Astrocyte of the cerebellum (primary cell): ENCODE measurements at places on chromosomes 7 and 10.

- no peak for DNase-seq
Observed at GRCh38 chr7:102424787-102425218, 8.6 kb upstream of the ORAI2 start.

DNA sequence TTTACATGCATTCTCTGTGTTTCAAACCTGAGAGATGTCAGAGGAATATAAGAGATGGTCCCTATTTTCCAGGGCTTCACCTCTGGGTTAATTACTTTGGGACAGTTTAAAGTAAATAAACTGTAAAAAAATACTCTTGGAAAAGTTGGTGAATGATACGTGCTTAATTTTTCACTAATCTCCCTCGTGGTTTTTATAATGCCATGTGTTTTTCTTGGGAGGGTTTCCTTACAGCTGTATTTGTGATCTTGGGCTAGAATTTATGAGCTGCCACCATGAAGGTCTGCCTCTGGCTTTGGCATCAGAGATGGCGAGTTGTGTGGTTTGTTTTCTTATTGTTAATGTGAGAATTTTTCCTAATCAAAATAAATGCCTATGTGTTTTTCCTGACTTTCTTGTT is 322.5 kb downstream of the AUTS2 start:
- no peak for DNase-seq

DNA sequence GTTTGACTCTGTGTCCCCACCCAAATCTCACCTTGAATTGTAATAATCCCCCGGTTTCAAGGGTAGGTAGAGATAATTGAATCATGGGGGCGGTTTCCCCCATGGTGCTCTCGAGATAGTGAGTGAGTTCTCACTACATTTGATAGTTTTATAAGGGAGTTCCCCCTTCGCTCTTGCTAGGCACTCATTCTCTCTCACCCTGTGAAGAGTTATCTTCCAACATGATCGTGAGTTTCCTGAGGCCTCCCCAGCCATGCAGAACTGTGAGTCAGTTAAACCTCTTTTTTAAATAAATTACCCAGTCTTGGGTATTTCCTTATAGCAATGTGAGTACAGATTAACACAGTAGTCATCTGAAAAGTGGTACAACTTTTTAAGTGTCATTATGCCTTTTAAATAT is 913.5 kb upstream of the LRRN3 start:
- no peak for DNase-seq

DNA sequence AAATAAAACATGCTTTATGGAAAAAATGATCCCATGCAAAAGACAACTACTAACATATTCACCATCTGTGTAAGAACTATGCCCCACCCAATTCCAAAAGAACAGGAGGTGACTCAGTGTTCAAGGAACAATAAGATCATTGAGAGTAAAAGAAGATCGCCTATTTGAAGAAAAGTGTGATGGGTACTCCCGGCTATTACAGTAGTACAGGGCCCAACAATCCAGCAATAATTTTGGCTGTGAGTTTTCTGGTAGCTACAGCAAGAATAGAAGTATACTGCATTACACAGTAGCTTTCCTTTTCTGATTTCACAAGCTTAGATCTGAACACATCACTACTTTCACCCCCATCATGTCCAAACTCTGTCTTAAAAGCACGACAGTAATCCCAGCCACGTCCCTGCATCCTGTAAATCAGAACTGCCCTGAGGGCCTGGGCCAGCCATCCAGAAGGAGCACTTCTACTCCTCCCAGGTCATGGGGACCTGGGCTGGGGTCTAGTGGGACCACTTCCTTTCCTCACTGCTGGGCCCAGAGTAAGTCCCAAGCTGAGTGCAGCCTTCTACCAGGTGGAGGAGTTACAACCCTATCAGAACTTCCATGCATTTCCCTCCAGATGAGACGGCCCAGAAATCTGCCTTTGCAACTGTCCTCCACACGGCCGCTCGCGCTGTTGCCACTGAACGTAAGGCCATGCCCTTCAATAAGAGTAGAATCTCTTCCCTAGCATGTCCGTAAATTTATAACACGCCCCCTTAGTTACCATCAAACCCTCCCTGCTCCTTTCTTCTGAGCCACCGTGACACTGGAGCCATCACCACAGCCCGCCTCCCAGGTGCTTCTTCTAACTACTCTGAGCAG is 7.9 kb downstream of the ESYT2 start:
- no peak for DNase-seq

DNA sequence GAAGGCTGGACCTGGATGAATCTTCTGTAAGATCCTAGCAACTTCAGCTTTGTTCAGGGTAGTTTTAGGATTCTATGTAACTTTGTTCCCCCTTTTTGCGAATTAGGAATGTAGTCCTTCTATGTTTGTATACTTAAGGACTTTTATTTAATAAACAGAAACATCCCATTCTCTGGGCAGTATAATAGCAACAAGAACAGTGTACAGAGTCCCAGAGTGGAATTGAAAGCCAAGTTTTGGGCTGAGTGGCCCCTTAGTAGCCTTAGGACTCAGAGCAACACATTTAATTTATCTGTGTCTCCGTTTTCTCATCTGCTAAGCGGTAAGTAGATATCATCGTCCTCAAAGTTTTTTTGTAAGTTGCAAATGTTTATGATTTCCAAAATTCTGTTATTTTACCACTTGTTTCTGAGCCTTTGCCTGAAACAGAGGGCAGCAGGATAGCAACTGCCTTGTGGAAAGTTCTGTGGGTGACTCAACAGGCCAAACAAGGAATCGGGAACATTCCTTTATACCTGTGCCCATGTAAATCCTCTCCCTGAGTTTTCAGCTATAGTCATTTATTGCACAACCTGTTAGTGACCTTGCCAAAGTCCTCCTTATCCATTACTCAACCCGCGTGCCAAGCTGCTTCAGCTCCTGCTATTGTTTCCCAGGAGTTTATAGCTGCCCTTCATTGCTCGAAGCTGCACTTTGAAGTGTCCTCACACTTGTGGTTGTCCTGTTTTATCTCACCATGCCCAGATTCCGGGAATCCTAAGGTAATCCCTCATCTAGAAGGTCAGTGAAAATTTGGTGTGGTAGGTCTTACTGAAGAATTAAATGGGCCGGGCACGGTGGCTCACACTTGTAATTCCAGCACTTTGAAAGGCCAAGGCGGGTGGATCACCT is 199.1 kb upstream of the AHR start:
- no peak for DNase-seq

GRCh38 chr10:35259769-35260397 is 76.4 kb upstream of the CCNY start:
- DNase-seq: peak; percentile 70

- DNase-seq: no peak
Observed at GRCh38 chr10:79084012-79084971, 15.5 kb downstream of the ZMIZ1 start.

DNA sequence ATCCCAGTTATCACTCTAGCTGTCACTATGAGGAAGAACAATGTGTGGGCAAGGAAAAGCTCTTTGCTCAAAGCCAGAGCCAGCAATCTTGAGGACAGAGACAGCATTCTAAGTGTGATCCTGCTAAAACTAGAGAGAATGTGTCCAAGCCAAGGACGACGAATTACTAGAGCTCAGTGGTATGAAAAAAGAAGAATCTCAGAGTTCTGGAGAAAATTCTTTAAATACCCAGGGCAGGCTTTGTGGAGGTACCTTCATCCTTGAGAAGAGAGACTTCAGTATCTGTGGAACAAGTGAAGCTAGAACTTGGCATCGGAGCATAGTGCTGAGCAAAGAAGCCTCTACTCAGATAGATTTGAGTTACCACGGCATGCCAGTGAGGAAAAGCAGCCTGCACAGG is 209.8 kb downstream of the TRIL start:
- DNase-seq: no peak

DNA sequence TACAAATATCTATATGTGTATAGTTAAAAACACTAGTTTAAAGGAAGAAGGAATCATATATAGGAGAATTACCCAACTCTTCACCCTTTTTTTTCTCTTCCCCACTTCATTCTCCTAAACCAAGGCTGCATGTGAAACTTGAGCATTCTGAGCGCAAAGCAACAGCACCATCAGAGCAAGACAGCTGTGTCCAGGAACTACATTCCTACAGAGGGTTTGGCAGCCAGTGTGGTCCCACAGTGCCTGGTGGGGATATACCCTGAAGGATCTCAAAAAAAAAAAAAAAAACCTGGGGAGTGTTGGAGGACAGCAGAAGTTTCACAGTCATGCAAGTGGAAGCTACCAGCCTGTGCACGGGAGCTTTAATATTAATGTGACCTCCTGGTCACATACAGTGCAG is 310.4 kb downstream of the CTNNA3 start:
- DNase-seq: no peak

DNA sequence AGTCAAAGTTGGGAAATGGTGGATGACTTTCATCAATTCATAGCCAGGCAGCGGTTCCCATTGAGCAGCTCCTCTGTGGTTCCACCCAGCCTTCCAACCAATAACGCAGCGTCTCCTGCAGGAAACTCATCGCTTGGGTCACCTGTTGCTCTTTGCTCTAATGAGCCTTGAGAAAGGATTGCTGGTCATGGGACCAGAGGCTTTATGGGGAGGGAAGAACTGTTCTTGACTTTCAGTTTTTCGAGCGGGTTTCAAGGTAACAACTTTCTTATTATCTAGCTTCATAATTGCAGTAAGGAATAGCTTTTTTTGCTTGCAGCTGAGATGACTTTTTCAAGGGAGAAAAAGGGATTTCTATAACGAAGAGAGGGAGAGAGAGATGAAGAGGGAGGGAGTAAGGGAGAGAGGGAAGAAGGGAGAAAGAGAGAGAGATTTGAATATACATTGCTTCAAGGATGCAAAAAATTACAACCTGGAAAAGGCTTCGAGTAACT is 405 bp upstream of the ENTPD1 start:
- no peak for DNase-seq

GRCh38 chr7:136086712-136087111 is 109.6 kb upstream of the MTPN start:
- DNase-seq: peak; percentile 75

GRCh38 chr10:12828736-12829135 is 172.8 kb downstream of the CCDC3 start:
- DNase-seq: no peak

DNA sequence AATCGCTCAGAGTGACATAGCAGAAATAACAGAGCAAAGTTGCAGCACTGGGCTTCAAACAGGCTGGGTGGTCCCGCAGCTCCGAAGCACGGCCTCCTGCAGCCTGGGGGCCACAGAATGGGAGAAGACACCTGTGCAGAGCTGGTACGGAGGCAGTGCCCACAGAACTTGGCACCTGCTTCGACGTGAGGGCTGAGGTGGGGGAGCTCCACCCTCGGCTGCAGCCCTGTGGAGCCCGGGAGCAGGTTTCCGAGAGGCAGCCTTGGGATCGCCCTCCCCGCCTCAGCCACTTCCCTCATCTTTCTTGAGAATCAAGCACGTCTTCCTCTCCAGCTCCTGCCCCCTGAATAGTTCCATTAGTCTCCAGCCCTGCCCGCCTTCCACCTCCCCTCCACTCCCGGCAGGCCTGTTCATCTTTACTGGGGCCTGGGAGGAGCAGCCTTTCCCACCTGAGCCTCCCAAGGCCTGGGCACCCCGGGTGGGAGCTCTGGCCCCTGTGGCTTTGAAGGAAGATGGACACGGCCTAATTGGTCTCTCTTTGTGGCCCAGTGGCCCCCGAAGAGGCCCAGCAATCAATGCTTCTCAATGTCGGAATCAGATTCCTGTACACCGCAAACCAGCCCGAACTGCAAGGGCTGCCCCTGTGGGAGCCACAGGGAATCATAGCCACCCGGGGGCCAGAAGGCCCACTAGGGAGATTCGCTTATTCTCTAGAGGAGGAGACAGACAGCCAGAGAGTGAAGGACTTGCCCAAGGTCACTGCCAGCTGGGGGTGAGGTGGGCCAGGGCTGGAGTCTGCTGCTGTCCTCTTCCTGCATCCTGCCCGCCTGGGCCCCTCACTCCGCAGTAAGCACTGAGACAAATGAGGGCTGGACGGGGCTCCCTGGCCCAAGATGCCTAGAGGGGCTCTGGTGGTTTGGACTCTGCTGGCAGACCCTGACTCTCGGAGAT is 17.0 kb upstream of the PCBD1 start:
- no peak for DNase-seq

DNA sequence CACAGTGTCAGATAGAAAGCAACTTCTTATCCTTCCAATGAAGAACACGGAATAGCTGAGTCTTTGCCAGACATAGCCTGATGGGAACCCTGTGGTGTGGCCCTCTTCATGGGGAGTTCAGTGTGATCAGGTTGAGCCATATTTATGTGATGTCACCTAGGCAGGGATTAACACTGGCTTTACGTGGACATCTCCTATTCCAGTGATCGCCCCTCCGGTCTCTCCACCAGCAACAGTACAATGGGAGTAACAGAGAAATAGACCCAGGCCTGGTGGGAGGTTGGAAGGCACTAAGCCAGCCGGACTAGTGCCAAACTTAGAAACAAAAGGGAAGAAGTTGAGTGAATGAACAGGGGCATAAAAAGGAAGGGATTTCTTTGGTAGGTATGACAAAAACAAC is 358.1 kb downstream of the PRPF18 start:
- no peak for DNase-seq

DNA sequence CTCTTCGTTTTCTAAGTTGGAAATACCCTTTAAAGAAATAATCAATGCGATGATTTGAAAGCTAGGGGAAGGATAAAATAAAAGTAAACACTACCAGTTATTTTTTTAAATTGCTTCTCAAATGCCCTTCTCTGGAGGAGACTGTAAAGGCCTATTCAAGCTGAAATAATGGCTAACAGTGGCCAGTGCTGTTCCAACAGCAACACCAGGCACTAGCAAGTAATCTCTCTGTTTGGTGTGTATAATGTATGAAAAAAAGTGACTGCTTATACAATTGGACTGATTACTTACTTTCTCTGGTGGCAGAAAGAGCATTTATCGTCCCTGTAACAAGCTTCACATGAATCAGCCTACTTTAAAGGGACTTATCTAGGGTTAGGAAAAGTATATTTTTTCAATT is 102.7 kb downstream of the CSTF2T start:
- DNase-seq: no peak

- DNase-seq: no peak
Observed at GRCh38 chr7:135980012-135980551, 2.9 kb upstream of the MTPN start.

DNA sequence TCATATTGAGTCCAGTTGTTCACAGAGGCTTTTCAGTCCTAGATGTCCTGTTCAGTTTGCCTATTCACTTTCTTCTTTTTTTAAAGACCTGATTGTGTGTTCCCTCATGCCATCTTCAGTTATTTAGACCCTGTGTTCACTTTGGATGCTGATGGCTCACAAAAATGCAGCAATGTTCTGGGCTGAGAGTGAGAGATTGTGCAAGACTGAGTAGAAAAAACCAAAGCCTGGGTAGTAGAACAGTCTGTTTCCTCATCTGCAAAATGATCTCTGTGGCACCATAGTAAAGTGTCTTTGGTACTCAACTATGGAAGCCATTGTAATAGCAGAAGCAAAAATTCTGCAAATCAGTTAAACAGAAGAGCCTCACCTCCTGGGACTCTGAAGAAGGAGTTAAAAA is 43.2 kb downstream of the AKR1B1 start:
- DNase-seq: no peak

- no peak for DNase-seq
Observed at GRCh38 chr7:49424109-49424508, 349.3 kb upstream of the VWC2 start.
